Left forelimb (tissue), 1 donor: ENCODE measurements at places on chromosomes 7 and 10.

GRCh38 chr10:14742815-14743214 is 31.9 kb downstream of the FAM107B start:
- no peak for DNase-seq

DNA sequence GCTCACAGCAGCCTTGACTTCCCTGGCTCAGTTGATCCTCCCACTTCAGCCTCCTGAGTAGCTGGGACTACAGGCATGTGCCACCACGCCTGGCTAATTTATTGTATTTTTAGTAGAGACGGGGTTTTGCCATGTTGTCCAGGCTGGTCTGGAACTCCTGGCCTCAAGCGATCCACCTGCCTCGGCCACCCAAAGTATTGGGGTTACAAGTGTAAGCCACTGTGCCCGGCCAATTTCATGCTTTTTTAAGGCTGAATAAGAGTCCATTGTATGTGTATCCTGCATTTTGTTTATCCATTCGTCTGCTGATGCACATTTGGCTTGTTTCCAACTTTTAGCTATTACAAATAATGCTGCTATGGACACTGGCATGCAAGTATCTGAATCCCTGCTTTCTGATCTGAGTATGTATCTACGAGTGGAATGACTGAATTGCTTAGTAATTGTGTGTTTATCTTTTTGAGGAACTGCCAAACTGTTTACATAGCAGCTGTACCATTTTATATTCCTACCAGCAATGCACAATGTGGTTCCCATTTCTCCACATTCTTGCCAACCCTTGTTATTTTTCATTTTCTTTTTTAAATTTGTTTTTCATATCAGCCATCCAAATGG is 37.3 kb upstream of the TPST1 start:
- DNase-seq: no peak

- no peak for DNase-seq
These were observed 948 bp downstream of the ZNF138 start for GRCh38 chr7:64795176-64795575.

GRCh38 chr10:131636841-131637724 is 263.7 kb upstream of the PPP2R2D start:
- DNase-seq: peak; percentile 63

- DNase-seq: no peak
These were observed 27.3 kb downstream of the PFKP start for GRCh38 chr10:3094609-3095036.

DNA sequence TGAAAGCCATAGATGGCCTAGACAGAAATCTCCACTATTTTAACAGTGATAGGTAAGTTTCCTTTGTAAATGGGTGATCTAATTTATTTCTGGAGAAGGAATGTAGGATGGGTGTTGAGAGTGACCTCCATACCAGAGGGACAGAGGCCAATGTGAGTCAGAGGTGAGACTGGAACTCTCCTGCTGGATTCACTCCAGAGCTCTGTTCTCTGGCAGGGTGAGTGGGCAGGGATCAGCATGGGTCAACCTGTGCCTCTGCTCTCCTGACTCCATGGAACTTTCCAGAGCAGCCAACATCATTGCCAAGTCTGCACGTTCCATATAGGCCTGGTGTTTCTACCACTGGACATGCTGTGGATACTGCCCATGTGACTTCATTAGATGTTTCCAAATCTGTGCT is 11.4 kb downstream of the AKR1C3 start:
- DNase-seq: no peak

DNA sequence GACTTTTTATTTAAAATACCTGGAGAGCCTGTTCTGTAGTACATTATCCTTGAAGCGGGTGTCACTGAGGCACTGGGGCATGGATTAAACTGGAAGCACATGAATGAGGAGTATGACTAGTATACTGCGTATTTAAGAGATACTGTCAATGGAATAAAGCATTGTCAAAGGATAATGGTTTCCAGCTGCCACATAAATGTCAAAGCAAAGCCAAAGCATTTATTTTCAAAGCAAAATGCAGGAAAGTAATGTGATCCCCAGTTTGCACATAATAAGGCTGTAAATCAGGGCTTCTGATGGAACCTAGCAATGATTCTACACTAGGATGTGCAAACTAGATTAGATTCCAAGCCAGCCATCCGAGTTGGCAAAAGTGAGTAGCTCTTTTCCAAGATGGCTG is 240.1 kb downstream of the POU6F2 start:
- no peak for DNase-seq

DNA sequence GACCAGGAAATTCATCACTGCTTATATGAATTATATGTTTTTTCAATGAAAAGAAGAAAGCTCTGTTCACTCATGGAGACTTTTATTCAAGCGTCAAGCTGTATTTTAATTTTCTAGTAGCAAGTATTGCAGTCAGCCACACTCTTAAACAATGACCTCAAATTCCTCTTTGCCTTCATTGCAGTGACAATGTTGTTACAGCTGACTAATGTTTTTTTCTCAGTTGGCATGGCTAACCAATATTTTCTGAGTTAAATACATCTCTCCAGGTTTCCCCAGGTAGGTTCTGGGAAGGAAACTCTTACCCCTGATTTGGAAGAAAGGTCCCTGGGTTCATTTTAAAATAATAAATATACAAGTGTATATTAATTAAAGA is 241.5 kb downstream of the WDR11 start:
- DNase-seq: no peak

GRCh38 chr7:127928852-127929251 is 102.4 kb downstream of the LRRC4 start:
- no peak for DNase-seq

- DNase-seq: peak; percentile 73
These were observed 56.9 kb downstream of the ADK start for GRCh38 chr10:74207691-74208480.

- DNase-seq: no peak
These were observed 22.5 kb downstream of the CCDC186 start for GRCh38 chr10:114151486-114151885.

- no peak for DNase-seq
These were observed 11.0 kb downstream of the CYREN start for GRCh38 chr7:135159359-135160085.

- DNase-seq: no peak
These were observed 6.2 kb upstream of the PIK3CG start for GRCh38 chr7:106858618-106859532.

DNA sequence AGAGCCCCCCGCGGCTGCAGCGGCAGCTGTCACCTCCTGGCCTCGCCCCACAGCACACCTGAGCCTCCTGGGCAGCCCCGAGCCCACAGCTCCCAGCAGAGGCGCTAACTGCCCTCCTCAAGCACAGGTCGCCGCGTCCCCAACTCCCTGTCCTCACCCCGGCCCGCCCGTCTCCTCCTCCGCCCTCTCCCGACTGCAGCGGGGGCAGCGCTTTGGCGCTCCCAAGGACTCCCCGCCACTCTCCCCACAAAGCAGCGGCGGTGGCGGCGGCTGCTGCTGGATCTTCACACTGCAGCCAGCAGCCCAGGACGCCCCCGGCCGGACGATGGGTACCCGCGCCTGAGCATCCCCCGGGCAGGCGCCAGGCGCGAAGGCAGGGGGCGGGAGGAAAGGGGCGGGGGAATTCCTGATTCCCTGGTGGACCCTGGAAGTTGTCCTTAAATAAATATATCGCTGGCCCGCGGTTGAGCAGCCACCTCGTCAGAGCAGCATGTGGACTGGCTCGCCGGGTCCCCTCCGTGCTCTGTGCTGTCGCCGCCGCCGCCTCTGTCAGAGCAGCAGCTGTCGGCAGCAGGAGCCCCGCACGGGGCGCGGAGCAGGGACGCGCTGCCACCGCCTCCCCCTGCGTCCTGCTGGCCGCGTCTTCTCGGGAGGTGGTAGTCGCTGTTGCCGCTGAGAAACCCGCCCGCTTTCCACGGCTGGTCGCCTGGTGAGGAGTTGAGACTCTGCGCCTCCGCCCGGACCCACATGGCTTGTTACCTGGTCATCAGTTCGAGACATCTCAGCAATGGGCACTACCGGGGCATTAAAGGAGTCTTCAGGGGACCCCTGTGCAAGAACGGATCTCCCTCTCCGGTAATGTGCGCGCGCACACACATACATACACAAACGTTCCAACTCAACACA is at the start of gene ZNF804B:
Gene ZNF804B (plus strand): TSS at position 471 of the 906 bp plus-strand sequence. CDS start 277 bp downstream, at position 748.
- peak; percentile 61 for DNase-seq

GRCh38 chr7:47782022-47782421 is 166.2 kb downstream of the PKD1L1 start:
- no peak for DNase-seq
